ENCODE measurements at places on chromosomes 2 and 18.

DNA sequence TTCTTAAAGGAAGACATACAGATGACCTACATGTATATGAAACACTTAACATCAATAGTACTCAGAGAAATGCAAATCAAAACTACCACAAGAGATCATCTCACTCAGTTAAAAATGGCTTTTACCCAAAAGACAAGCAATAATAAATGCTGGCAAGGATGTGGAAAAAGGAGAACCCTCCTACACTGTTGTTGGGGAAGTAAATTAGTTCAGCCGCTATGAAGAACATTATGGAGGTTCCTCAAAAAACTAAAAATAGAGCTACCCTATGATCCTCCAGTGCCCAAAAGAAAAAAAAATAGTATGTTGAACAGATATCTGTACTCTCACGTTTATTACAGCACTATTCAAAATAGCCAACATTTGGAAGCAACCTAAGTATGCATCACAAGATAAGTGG is 1579.4 kb upstream of the TMEFF2 start:
- DNase-seq: no peak

DNA sequence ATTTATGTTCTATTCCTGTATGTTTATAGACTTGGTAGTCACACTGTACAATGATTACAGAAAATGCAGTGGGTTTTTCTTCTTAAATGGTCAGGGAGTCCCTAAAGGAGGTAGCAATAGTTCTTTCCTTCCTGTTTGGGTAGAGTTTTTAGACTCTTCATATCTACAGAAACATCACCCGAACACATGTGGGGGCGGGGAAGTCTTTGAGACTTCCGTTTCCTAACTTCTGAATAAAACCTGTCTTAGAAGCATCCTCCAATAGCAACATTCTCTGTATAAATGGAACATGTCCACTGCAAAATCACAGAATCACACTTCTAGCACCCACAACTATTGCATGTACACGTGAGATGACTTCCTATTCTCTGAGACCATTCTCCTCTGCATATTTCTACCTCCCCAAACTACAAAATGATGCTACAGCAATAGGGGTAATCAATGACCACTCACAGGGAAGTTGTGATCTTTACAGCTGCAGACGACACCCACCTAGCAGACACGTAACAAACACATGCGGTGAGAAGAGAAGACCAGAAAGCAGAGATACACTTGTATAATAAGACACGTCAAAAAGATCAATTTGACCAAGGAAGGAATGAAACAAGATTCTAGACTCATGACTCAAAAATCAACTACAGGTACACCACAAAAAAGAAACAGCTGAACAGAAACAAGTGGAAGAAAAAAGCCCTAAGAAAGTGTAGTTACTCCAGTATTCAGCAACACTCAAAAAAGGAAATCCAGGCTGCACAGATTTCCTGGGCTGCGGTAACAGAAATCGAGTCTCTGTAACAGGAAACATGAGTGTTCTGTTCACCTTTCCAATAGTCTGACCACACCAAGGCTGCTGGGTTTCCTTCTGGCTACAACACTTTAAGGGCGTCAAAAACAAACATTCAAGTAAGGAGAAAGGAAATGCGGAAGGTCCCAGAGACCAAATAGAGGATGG is 120.4 kb downstream of the ZNF516 start:
- no peak for DNase-seq

- no peak for DNase-seq
These were observed 25.2 kb downstream of the MOCOS start for GRCh38 chr18:36212301-36213171.

DNA sequence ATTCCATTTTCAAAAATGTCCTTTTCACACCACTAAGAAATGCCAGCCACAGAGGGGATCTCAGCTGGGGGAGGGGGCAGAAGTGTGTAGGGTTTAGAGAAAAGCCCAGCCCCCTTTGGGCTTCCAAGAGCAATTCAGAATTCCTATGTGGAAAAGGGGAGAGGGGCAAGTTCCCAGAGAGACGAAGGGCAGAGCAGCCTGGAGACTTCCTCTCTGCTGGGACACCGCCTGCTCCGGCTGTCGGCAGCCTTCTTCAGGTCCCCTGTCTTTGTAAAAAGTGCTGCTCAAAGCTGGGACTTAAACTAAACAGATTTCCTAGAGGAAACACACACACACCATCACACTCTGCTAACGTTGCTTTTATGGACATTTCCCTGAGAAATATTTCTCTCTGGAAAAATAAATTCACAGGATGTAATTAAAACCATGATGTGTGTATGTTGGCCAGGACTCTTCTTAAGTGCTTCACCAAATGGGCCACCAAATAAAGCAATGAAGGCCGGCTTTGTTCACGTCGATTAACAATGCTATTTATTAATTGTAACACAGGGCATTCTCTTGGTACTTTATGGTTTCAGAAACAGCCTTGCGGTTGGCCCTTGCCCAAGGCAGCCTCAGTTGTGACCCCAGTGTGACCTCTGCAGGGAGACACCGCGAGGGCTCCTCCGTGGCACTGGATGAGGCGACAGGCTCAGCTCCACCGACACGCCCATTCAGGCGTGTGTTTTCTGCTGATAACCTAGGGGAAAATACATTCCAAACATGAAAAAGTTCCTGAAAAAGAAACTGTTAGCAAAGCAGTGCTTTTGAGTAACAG is 5.6 kb upstream of the ASB1 start:
- no peak for DNase-seq

GRCh38 chr2:162025121-162025911 is 48.7 kb downstream of the DPP4 start:
- DNase-seq: no peak

GRCh38 chr2:235640926-235641723 is 147.3 kb downstream of the AGAP1 start:
- no peak for DNase-seq

GRCh38 chr18:41072946-41073345 is 882.1 kb upstream of the PIK3C3 start:
- DNase-seq: no peak

DNA sequence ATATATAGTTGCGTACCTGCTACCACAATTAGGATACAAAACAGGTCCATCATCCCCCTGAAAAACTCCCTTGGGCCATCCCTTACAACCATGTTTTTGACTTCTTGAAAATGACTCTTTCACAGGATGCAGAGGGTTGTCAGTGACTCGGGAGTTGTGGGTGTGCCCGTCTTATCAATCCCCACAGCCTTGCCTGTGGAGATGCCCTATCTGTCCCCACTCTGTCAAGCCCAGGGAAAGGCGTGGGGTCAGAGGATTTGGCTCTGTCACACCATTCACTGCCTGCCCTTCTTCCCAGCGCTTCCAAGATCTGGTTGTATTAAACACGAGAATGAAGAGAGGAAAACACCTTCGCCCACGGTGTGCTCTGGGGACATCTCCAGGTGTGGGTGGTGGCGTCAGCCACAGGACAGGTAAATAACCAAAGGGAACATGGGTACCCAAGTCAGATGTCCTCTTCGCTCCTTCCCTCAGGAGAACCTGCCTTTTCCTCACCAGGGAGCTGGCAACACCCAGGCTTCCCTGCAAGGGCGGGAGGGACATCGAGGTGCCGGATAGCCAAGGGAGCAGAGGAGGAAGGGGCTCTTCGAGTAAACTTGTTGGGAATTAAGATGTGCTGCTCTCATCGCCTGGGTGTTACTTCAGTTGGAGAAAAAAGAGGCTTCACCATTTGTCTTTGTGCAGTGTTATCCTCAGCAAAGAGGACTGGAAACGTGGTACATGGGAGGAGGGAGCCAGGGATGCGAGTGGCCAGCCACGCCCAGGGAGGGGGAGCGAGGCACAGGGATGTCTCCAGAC is 100.3 kb downstream of the B3GNT2 start:
- DNase-seq: no peak

DNA sequence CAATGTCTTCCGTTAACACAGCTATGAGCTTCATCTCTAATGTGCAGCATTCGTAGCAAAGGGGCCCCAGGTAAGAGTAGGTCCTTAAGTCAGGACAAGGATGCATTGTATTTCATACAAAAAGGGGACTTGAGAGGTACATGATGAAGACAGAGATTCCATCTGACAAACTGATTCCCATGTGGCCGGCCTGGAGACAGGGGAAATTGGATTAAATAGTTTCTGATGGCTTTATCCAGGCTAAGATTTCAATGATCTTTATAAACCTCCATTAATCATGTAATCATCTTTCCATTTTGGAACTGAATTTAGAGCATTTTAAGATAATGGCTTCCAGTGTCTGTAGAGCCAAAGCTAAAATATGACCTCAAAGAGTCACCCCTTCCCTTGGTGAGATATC is 111.3 kb downstream of the NCKAP5 start:
- DNase-seq: no peak

DNA sequence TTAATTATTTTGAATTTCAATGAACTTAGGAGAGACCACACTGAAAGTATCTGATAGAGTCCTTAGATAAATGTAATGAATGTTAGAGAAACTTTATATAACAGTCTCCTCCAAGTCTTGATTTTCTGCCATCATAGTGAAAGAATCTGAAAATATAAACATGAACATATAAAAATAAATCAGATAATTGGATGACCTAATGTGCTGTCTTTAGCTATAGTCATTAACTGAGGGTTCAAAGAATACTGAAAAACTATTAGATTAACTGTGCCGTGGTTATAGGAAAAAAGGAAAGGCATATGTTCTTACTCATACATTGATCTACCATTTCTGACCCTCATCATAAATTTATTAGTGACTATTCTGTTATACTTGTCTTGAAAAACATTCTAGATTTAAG is 47.0 kb upstream of the SPAG16 start:
- DNase-seq: no peak

GRCh38 chr2:187527262-187527661 is 27.0 kb downstream of the TFPI start:
- no peak for DNase-seq

DNA sequence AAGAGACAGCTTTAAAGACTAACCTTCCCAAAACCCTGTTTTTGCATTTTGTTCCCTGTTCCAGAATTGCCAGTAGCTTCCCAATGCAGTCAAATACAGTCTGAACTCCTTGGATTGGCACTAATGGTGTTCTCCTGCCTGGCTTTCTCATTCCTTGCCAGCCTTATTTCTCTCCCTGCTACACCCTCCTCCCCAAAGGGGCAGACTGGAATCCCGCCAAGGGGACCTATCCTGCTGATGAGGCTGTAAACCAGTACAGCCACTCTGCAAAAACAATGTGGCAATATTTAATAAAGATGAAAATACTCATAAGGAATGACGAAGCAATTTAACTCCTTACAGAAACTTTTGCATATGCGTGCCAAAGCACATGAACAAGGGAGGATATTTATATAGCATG is 4.5 kb upstream of the SLC4A5 start:
- DNase-seq: no peak

- no peak for DNase-seq
These were observed 108.9 kb downstream of the CD226 start for GRCh38 chr18:69838620-69839411.

DNA sequence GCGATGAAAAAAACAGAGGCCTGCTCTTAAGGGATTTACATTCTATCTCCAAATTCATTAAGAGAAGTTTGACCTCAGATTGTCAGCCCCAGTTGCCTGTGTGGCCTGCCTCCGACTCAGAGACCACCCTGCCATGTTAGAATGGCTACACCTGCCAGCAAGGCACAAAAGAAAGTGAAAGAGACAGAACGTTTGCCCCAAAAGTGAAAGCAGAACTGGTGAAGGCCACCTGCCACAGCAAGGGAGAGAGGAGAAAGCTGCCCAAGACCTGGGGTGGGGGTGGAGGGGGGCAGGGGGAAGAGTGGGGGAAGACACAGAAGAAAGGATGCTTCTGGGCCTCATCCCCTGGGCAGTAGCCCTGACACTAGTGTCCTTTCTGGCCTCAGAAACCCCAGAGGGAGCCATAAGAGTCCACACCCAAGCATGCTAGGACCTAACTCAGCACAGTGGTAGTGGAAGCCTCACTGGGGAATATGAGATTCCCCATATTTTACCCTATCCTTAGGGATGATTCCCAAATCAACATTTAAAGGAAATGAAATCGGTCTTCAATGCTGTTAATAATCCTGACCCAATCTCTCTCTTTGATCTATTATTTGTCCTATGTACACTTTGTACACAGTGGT is 389.7 kb downstream of the TXNL1 start:
- no peak for DNase-seq

GRCh38 chr2:237700512-237701032 is 73.2 kb downstream of the LRRFIP1 start:
- DNase-seq: peak; percentile 77

DNA sequence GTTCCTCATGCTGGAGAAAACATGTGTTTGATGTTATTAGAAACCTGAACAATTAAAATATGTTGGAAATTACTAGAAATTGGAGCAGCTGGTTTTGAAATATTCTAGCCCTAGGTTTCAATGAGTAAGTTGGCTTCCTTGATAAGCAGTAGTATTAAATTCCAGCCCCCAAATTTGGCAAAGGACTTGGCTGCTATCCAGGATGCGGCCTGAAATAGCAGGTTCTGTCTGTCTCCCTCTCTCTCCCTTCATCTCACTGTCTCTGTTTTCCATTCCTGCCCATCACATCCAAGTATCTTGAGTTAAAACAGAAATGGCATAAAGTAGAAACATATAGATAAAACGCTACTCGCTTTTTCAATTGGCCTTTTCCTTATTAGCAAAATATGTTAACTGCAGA is 20.9 kb upstream of the GPR45 start:
- DNase-seq: no peak

DNA sequence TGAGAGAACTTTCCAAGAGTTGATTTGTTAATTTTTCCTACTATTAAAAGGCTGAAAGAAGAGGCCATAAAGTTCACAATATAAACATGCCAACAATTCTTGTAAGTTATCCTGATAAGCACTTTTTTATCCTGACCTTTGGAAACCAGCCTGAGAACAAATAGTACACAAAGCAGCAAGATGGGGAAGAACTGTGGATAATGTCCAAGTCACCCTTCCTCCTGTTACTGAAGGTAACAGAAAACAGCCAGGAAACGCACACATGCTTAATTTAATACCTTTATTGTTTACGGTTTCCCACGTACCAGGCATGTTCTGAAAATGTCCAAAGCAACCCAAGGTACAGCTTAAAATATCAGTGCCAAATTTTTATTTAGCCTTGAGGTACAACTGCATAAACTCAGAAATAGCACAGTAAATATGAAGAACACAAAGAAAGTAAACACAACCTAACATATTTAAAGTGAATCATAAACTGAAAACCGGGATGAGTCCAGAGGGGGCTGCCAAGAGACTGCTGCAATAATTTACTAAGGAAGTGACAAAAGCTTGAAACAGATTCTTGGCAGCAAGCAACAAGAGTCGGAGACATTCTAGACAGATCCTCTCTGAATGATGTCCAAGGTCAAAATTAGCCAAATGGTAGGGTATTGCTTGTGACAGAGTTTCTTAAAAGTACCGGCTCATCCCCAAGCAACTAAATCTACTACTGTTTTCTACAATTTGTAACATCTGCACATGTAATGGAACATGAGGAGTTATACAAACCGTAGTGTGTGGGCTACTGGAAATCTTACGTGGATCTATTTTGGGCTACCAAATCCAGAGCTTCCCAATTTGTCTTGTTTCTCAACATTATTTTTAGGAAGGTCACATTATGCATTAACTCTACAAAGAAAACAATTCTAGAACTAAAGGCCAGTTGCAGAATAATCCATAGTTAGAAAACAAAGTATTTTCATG is 93.2 kb downstream of the CABYR start:
- DNase-seq: no peak

GRCh38 chr18:46310675-46311345 is 206.6 kb downstream of the HAUS1 start:
- DNase-seq: no peak
